RKO (cell line): ENCODE measurements at places on chromosomes 1 and 21.
A peak's percentile ranks its signal among the peaks of the same experiment; 100 is the strongest.

GRCh38 chr1:2801535-2802291 is at the start of gene TTC34:
Gene TTC34, minus strand, starts transcription at chr1:2801693. Its CDS starts 866 bp downstream, at chr1:2800827.
- peak; percentile 36 for DNase-seq

GRCh38 chr1:221667504-221667903 is 74.4 kb downstream of the DUSP10 start:
- DNase-seq, result peak; percentile 18

GRCh38 chr1:45922813-45923212 is 119.4 kb downstream of the MAST2 start:
- DNase-seq, result no peak

DNA sequence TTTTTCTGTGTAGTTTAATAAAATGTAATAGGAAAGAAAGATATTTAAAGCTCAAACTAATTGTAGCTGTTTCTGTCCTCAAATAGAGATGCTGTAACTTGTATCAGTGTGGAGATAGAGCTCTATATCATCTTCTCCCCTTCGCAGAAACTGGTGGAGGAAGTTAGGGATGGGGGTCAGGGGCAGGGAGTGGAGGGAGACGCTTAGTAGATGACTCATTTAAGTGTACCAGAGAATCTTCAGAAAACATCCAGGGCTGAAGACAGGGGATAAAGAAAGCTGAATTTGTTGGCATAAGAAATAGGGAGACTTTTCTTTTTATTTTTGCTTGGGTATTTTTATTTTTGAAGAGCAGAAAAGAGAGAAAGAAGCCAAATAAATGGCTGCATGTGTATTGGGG is 282.6 kb upstream of the DPYD start:
- no peak for DNase-seq

- DNase-seq, result no peak
These were observed 18.4 kb downstream of the ADAMTS1 start for GRCh38 chr21:26826801-26827200.

GRCh38 chr1:1112237-1112985 is 3.5 kb downstream of the C1orf159 start:
- no peak for DNase-seq

DNA sequence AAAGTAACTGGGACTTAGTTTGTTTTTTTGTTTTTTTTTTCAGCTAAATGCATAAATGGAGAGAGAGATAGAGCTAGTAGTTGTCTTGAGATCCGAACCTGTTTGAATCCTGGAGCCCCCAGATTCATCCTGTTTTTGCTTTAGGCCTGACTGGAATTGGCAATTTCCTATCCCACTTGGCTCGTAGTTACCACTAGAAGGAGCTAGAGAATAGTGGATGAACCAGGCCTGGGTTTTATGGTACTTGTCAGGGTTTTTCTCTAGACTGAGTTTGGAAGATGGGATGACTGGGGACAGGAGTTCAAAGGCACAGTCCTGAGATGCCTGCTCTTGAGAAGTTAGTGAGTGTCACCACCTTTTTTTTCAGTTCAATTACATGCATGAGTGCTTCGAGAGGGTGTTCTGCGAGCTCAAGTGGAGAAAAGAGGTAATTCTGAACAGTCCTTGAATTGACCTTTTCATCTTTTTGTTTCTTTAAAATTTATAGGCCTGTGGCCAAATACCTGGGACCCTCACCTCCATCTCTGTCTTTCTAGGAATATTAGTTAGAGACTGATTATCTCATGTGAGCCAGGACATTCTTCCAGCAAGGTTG is 23.4 kb downstream of the CELF3 start:
- peak; percentile 61 for DNase-seq

- DNase-seq, result peak; percentile 96
These were observed 2.8 kb downstream of the IFI16 start for GRCh38 chr1:159012495-159012894.

DNA sequence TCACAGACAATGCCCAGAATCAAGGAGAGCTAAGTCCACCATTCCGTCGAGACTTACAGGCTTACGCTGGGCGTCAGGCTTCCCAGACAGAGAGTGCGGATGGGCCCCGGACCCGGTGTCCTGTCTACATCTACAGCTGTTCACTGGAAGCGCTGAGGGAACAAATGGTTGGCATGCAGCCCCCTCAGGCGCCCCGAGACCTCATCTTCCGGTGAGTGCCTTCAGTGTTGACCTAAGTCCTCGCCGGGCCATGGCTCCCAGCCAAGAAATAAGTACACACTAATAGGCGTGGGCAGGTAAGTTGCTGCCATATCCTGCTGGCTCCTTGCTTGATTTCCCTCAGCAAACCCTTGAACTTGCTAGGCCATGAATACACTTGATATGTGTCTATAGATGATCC is 26.2 kb downstream of the HYI start:
- DNase-seq, result no peak

- no peak for DNase-seq
These were observed 220.5 kb downstream of the TRABD2B start for GRCh38 chr1:47776667-47777131.

GRCh38 chr21:41466024-41466820 is 40.2 kb downstream of the MX1 start:
- no peak for DNase-seq

- DNase-seq, result no peak
These were observed 32.8 kb upstream of the PTPRC start for GRCh38 chr1:198606020-198606438.

- DNase-seq, result no peak
These were observed 6.0 kb upstream of the LY9 start for GRCh38 chr1:160789702-160790611.

- DNase-seq, result no peak
These were observed 31.2 kb upstream of the TNFRSF1B start for GRCh38 chr1:12135612-12136011.

- no peak for DNase-seq
These were observed 6.0 kb upstream of the DUSP10 start for GRCh38 chr1:221747839-221748238.

DNA sequence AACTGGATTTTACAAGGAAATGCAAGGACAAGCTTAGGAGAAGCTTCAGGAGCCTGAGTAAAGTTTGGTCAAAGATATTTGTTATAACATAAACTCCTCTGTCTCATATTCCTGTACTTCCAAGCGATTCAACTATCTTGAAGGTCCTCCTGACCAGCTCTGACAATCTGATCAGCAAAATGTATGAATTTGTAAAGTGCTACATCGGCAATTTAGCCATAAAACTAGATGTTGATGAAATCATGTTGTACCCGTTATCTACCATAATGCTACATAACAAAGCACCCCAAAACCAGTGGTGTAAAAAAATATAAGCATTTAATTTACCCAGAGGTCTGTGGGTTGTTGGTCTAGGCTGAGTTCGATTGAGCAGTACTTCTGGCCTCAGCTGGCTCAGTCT is 19.5 kb upstream of the KRTAP11-1 start:
- DNase-seq, result no peak

DNA sequence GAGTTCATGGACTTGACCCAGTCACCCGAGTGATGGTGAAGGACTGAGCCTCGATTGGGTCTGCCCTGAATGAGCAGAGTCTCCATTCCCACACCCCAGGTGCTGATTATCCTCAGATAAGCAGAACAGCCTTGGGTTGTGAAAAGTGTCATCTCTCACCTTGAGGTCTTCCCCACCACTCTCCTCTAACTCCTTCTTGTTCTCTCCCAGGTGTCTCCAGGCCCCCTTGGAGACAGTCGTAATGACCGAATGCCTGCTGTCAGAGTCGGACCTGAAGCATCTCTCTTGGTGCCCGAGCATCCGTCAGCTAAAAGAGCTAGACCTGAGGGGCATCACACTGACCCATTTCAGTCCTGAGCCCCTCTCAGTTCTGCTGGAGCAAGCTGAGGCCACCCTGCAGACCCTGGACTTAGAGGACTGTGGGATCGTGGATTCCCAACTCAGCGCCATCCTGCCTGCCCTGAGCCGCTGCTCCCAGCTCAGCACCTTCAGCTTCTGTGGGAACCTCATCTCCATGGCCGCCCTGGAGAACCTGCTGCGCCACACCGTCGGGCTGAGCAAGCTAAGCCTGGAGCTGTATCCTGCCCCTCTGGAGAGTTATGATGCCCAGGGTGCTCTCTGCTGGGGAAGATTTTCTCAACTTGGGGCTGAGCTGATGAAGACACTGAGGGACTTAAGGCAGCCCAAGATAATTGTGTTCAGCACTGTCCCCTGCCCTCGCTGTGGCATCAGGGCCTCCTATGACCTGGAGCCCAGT is 3.4 kb downstream of the PRAMEF12 start:
- no peak for DNase-seq

DNA sequence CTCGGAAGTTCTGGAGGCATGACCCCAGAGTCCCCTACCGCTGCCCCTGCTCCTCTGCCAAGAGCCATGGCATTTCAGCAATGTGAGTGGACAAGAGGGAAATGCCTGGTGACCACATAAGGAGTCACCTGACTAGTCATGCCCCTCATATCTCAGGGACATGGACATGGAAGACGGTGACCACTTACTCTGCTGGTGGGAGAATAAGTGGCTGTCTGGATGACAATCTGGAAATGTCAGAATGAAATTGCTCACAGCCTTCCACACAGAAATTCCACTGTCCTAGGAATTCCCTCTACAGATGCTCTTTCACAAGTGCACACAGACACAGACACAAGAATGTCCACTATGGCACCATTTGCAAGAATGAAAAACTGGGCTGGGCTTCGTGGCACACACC is 24.3 kb upstream of the PLEKHG5 start:
- DNase-seq, result peak; percentile 56

GRCh38 chr1:19560480-19560879 is 75.1 kb upstream of the CAPZB start:
- no peak for DNase-seq

DNA sequence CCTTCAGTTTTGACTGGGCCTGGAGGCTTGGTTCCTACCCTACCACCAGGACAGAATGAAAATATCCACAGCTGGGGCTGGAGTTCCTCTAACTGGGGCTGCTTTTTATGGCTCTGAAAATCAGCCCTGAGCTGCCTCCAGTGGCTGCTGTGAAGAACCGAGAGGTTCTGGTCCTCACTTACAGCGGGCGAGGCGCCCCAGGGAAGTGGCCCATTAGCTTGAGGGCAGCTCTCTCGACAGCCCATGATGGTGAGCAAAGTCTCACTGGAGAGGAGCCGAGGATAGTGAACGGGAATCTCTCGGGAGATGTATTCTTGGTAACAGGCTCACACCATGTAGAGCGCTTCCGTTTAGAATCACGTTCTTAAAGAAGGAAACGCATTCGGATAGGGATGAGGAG is 459.7 kb downstream of the KIF26B start:
- DNase-seq, result no peak

- DNase-seq, result peak; percentile 81
These were observed 4.9 kb upstream of the TNFRSF1B start for GRCh38 chr1:12161662-12162458.

DNA sequence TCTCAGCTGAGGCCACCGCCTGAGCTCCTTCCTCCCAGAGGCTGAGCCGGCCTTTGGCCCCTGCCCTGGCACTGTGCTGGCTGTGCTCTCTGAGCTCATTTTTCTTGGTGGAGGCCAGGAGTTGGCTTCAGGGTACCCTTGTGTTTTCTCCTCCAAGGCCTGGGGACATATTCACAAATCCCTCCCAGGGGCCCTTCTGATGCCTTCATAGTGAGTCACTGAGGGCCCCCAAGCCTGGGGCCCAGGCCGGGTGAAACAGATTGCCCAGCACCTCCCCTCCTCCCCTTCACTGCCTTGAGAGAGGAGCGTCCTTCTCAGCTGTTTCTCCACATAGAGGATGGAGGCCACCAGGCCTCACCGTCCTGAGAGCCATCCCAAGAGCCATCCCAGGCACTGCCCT is 105.8 kb downstream of the SIK1 start:
- no peak for DNase-seq

DNA sequence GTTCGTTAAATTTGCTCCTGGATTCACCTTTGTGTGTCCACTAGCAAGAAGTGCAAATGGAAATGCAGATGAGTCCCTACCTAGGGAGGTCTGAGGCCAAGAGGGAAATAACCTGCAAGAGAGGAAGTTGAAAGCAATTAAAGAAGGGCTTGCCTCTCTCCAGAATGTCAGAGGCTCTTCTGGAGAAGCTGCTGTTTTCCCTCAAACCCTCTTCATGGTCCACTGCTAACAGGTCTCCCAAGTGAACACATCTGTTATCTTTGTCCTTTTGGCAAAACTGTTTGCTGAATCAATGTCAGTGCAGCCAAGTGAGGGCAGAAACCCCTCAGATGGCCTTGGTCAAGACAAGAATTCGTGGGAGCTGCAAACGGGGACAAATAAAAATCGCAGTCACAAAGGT is 177.3 kb upstream of the PLXNA2 start:
- no peak for DNase-seq

GRCh38 chr21:17370263-17370662 is 142.6 kb upstream of the CXADR start:
- DNase-seq, result no peak

GRCh38 chr1:980137-980571 is 1.7 kb downstream of the PERM1 start:
- no peak for DNase-seq

GRCh38 chr1:93680076-93680419 is 1.6 kb downstream of the BCAR3 start:
- peak; percentile 49 for DNase-seq

DNA sequence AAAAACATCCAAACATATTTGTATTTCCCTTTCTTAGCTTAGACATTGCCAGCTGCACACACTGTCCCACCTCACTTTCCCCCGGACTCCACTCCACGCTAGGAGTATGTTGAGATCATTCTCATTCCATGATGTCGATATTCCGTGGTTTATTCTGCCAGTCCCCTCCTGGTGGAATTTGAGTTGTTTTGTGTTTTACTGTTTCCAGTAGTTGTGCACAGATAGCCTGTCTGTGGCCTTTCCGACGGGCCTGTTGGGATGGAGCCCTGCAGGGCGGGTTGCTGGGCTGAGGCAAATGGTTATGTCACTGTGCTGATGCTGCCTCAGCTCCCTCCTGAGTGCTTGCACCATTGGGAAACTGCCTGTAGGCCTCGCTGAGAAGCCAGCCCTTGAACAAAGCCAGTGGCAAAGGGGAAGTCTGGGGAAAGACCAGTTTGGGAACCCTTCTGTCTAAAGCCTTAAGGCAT is 12.8 kb downstream of the TRAPPC10 start:
- DNase-seq, result no peak

GRCh38 chr1:209659909-209660308 is 7.7 kb upstream of the LAMB3 start:
- DNase-seq, result no peak

DNA sequence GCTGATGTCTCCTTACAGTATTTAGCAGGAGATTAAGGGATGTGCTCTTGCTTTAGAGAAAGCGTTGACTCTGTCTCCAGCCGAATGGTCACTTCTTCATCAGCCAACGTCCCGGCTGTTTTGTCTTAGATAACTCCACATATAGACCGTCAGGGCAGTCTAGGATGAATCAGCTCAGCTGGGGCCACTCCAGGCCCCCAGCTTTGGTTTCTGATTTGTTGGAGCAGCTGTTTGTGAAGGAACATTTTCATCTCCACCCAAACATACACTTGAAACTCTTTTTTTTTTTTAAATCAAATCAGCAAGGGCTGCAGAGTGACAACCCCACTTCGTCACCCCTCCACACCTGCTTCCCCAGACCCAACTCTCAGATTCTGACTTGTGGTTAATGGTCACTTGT is 206.1 kb upstream of the GALNT2 start:
- no peak for DNase-seq

GRCh38 chr1:158043232-158043631 is 49.8 kb downstream of the KIRREL1 start:
- no peak for DNase-seq
